ENCODE measurements at places on chromosomes 5 and 9.

GRCh38 chr5:72857396-72857795 lies 40.9 kb downstream of the TNPO1 start:
- DNase-seq = no peak

- no peak for DNase-seq
Measured at GRCh38 chr5:174282391-174282790, 236.9 kb downstream of the NSG2 start.

DNA sequence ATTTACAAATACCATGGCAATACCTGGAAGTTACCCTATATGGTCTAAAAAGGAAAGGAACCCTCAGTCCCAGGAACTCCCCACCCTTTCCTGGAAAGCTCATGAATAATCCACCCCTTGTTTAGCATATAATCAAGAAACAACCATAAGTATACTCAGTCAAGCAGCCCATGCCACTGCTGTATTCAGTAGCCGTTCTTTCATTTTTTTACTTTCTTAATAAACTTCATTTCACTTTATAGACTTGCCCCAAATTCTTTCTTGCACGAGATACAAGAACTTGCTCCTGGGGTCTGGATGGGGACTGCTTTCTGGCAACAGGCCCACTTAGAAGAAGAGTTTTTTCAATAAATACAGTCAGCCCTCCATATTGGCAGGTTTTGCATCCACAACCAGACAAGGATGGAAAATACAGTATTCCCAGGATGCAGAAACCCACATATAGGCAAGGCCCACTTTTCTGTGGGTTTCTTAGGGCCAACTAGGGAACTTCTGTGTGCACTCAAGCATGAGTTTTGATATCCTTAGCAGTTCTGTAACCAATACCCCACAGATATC lies 2.8 kb upstream of the TBCA start:
- no peak for DNase-seq

GRCh38 chr9:124350494-124351263 lies 64.6 kb downstream of the PSMB7 start:
- no peak for DNase-seq

- DNase-seq = no peak
Measured at GRCh38 chr5:170251462-170251861, 18.7 kb downstream of the C5orf58 start.

- DNase-seq = no peak
Measured at GRCh38 chr5:14038341-14038959, 94.0 kb upstream of the DNAH5 start.

DNA sequence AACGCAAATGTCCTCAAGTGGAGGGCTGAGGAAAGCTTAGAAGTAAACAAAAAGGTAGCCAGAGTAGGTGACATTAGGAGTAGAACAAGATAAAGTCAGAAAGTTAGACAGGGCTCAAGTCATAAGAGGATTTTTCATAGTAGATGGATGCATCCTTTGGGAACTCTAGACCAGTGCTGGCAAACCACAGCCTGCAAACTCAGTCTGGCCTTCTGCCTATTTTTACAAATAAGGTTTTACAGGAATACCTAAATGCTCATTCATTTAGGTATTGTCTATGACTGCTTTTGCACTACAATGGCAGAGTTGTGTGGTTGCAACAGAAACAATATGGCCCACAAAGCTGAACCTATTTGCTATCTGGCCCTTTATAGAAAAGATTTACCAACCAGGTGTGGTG lies 116.0 kb upstream of the HMHB1 start:
- no peak for DNase-seq

DNA sequence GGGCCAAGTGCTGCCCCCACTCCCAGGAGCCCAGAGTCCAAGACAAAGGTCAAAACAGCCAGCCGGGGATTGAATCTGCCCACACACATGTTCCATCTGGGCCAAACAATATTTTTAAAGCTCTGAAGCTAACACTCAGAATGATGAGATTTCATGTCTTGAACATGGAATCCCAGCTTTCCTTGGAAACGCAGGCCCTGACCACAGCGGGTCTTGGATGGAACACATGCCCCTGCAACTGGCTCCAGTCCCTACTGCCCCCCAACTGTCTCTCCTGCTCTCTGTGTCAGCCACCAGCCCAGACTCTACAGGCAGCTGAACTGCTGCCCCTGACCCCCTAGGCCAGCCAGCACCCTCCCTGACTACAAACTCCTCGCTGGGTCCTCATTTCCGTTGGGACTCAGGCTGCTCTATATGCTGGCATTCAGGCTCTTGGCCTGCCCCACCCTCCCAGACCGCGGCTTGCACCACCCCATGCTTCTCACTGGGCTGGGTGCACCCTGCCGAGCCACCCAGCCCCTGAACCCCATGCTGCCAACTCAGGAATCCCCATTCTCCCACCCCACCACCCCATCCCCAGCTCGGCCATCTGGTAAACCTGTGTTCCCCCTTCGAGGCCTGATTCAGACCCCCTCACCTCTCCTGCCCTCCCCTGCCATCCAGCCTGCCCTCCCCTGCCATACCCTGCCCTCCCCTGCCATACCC lies 71.7 kb downstream of the ADAMTS2 start:
- no peak for DNase-seq

- no peak for DNase-seq
Measured at GRCh38 chr5:80071510-80072021, 36.4 kb downstream of the THBS4 start.

DNA sequence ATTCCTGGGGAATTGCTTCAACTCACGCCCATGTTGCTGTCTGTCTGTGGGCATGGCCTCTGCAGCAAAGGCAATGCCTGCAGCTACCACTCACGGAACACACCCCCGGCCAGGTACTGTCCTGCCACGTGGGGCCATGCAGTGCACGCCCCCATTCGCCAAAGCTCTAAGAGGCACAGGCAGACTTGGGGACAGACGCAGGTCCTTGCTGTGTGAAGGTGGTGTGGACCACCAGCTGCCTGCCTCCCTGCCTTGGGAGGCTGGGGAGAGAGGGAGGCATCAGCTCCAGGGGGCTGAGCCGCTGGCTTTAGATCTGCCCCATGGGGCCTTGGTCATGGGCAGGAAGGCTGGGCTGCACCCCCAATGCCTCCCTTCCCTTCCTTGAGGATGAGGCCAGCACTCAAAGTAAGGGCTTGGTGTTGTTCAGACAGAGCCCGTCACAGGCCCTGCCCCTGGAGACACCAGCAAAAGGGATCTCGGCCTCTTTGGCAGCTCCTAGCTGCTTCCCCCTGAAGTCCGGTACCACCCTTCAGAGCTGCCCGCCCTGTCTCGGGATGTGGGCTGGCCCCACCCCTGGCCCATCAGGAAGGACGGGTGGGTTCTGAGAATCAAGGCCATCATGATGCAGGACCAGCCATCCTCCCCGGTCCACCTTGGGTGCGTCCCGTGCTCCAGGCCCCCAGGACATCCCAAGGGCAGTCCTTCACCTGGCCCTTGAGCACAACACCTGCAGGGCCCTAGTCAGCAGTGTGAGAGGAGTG lies 2.3 kb downstream of the GRIN1 start:
- no peak for DNase-seq

DNA sequence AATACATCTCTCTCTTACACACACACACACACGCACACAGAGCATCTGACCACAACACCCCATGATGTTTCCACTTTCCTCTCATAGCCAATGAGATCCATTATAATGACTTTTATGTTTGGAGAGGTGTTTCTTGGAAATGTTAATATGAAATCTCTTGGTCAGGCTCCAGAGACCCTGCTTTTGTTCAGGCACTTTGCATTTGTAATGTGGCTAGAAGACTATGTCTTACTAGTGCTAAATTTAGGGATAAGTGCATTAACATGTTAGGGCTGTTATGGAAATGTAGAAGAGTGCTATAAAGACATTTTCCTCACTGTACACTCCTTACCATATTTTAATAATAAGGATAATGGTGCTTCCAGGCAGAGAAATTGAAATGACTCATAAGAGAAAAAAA lies 3.8 kb downstream of the CDH9 start:
- no peak for DNase-seq

GRCh38 chr5:142698447-142699183 lies 12.7 kb upstream of the FGF1 start:
- DNase-seq = no peak

- no peak for DNase-seq
Measured at GRCh38 chr9:130696139-130696650, 2.6 kb downstream of the EXOSC2 start.

GRCh38 chr9:5873439-5873838 lies 17.2 kb upstream of the MLANA start:
- no peak for DNase-seq

DNA sequence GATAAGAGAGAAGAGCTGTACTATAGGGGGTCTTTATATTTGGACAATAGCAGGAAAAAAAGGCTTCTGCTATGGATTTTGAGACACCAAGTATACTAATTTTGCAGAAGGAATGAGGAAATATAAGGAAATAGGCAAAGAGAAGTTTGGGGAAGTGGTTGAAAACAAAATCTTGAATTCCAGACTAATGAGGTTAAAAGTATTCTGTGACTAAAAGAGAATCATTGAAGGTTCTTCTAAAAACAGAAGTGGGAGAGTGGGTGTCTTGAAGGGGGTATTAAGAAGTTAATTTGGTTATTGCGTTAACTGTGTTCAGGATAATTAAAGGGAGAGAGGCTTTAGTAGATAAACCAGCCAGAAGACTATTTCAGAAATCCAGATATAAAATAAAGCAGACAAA lies 148.7 kb downstream of the RFK start:
- no peak for DNase-seq

DNA sequence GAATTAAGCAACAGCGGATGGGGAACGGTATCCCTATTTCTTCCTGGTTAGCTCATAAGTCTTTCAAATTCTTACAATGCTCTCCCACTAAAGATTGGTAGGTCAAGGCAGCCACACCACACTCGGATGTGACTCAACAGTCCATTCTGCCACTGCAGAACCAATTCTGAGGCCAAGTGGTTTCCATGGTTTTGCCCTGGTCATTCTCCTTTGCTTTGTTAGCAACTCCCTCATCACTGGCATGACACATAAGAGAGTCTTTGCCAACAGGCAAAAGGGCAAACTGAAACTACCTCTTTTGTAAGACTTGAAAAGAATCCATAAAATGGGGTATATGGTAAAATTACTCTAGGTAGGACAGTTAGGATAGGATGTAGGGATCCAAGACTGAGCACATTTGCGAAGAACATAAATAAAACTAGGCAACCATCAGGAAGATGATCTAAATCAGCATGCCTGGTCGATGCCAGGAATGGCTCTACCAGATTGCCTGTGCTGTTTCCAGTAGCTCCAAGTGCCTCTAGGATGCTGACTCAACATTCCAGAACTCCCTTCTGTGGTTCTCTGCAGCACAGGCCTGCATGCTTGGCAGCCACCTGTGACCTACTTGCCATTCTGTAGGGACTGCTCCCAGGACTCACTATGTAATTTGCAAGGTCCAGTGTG lies 105.4 kb downstream of the DCP2 start:
- no peak for DNase-seq

DNA sequence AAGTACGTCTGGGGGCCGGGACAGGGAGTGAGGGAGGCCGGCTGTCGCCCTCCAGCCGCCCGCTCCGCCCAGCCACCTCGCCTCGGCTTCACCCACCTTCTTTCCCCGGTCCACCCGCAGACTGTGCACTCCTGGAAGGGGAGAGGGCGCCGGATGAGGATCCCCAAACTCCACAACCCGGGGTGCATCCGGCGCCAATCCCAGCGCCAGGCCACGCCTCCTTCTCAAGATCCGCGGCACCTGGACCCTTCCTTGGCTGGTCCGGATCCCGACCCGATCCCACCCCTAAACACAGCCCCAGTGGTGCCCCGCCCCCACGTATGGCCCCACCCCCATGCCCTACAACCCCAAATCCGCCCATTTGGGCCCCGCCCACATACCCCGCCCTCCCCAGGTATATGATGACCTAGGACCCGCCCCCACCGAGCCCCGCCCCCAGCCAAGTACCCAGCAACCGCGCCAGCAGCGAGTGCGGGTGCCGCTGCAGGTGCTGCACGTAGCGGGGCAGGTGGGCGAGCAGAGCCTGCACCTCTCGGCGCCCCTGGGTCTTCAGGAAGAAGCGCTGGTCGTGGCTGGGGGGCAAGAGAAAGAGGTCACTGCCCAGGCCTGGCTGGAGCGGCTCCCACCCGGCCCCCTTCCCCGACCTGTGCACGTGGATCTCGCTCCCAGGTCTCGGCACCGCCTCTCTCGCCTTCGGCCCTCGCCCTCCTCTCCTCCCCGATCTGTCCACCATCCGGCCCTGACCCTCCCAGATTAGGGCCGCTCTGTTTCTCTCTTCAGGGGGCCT lies 3.2 kb downstream of the PIP5KL1 start:
- DNase-seq = peak; percentile 71

GRCh38 chr5:66828548-66829357 lies 232.6 kb downstream of the MAST4 start:
- peak; percentile 28 for DNase-seq

GRCh38 chr5:154197801-154198491 lies 7.4 kb downstream of the GALNT10 start:
- no peak for DNase-seq

- DNase-seq = no peak
Measured at GRCh38 chr9:107751567-107752210, 262.1 kb upstream of the KLF4 start.

DNA sequence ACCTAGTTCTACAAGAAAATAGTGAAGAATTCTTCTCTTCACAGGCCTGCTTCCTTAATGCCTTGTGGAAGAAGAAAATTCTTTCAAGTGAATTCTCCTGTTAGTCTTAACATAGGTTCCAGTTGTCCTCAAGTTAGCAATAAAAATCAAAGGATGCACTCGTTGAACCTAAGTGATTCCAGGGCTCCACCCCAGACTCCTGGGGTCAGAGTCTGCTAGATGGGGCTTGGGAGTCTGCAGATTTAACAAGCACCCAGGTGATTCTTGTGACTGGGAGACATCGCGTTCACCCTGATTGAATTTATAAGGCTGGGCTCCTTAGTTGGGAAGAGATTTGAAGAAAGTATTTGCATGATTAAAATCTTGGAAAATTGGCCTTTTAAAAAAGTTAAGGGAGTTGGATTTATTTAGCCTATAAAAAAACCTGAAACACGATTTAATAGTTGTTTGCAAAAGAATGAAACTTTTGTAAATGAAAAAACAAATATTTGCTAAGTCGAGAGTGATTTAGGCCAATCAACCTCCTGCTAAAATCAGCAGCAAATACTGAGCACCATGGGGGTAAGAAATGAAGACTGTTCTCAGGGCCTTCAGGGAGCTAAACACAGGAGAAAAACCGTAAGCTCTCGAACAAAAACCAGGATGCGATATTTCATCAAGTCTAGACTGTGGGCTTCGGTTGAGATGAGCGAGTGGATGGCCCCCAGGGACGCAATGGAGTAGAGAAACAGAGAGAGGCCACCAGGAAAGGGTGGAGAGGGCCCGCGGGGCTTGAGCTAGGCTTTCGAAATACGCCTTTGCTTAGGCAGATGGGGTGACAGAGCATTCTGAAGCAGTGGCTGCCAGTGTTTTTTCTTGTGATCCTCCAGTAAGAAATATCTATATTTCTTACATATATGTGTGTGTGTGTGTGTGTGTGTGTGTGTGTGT lies 86.9 kb upstream of the TTC23L start:
- no peak for DNase-seq

- no peak for DNase-seq
Measured at GRCh38 chr5:136374003-136374402, 8.7 kb upstream of the TRPC7 start.

- DNase-seq = no peak
Measured at GRCh38 chr9:127344368-127345000, 52.5 kb upstream of the SLC2A8 start.

GRCh38 chr5:178866946-178867345 lies 7.2 kb downstream of the ZNF354B start:
- no peak for DNase-seq

- DNase-seq = no peak
Measured at GRCh38 chr5:36733183-36733582, 126.8 kb downstream of the SLC1A3 start.

- DNase-seq = no peak
Measured at GRCh38 chr9:87609002-87609401, 111.3 kb downstream of the DAPK1 start.

- no peak for DNase-seq
Measured at GRCh38 chr5:137651022-137651421, 84.9 kb downstream of the KLHL3 start.

GRCh38 chr9:124261736-124262648 lies 4.2 kb downstream of the NEK6 start:
- DNase-seq = no peak

Measured in activated naive CD4-positive, alpha-beta T cell (primary cell).